ENCODE measurements at places on chromosomes 1 and 21. TPM values are rescaled to one million over a fixed set of nuclear protein-coding genes. Genes with fewer than 3 reads are reported as not detected.

The GSTM2 gene
- 93.8 TPM for polyA plus RNA-seq

DNA sequence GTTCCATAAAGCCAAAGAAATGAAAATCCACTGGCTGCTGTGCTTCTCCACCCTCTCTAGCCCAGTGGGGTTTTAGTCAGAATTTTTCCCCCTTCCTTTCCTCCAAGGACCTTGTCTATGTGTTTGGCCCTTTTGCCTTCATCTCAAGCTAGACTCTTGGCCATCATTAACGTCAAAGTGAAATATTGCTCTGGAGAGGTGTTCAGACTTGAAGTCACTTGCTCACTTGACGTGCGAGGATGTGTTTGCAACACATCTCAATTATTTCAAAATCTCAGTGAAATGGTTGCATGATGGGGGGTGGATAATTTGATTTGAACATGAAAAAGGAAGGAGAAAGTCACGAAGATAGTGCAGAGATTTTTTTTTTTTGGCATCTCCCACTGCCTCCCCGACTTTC is 13.6 kb downstream of the EVA1C start:
- no peak for DNase-seq

The CLDN17 gene
- not detected for polyA plus RNA-seq

The S100A12 gene
- polyA plus RNA-seq, result not detected

- no peak for DNase-seq
Observed at GRCh38 chr1:41941381-41941780, 22.7 kb upstream of the HIVEP3 start.

The ST6GALNAC5 gene
- 1.6 TPM for polyA plus RNA-seq

DNA sequence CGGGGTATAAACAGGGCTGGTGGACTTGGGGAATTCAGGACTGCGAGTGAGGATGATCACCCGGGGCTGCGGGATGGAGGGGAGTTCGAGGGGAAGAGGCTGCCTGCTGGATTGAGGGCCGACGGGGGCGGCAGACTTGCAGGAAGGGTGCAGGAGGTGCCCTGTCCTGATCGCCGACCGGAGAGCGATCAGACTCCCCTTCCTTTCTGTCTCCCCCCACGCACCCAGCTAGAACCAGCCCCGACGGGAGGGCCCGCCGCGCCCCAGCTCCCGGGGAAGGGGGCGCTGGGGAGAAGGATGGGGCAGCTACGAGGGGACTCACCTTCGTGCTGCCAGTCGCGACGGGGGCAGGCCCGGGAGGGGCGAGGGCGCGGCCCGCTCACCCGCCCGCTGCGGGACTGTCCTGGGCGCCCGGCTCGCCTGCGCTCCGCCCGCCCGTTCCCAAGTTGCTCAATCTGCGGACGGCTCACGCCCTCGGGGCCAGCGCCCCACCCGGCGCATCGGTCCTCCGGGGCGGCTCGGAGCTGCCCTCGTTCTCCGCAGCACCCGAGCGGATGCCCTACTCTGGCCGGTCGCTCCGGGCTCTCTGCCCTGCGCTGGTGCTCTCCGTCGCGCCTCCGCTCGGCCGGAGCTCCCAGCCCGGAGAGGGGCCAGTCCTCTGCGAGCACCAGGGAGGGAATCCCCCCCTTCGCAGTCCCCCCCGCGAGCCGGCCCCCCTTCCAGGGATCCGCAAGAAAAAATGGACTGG is at the start of gene RSPO1:
Gene RSPO1 (minus strand): TSS at position 649 of the 748 bp plus-strand sequence. CDS start 5,231 bp downstream, outside the sequence.
- DNase-seq, result no peak

- peak; percentile 81 for DNase-seq
Observed at GRCh38 chr1:89725011-89725370, 92.1 kb downstream of the LRRC8C start.

GRCh38 chr1:223125766-223126165 is 17.3 kb downstream of the TLR5 start:
- no peak for DNase-seq

The RAB25 gene
- not detected for polyA plus RNA-seq

The PCSK9 gene
- 0.17 TPM for polyA plus RNA-seq

GRCh38 chr1:173255214-173255813 is 48.2 kb upstream of the TNFSF4 start:
- DNase-seq, result peak; percentile 13

- DNase-seq, result no peak
Observed at GRCh38 chr1:110390692-110391245, at the start of gene SLC16A4. TSS of gene SLC16A4 (minus strand) at chr1:110391026. CDS start at chr1:110389323, 1,703 bp downstream.

- DNase-seq, result no peak
Observed at GRCh38 chr1:8746554-8746953, 70.9 kb downstream of the RERE start.

GRCh38 chr1:179807291-179807690 is 64.2 kb downstream of the FAM163A start:
- no peak for DNase-seq

DNA sequence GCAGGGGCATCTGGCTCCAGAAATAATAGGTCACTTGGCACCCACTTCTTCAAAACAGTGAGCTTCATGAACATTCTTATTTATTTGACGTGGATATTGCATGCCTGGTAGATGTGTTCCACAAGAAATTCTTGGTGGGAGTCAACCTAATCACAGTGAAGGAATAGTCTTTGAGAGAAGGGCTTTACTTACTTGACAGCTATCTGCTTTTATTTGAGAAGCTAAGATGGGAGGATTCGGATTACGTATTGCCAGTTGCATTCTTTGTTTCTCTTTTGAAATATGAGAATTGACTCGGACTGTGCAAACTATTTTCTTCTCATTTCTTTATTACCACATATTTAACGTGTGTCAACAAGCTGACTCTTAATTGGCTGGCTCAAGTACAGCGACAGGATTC is 117.2 kb downstream of the FASLG start:
- no peak for DNase-seq

All from AG04450 (cell line).